Stimulated activated naive CD8-positive, alpha-beta T cell treated with anti-CD3 and anti-CD28 coated beads, Interleukin-15, Interleukin-2, amounts not matched to agents 100 U/mL and 50 U/mL, for 24 hours (primary cell): ENCODE measurements at places on chromosomes 5 and 9.

GRCh38 chr5:8394965-8395364, 526.0 kb downstream of the MTRR start:
- no peak for DNase-seq

DNA sequence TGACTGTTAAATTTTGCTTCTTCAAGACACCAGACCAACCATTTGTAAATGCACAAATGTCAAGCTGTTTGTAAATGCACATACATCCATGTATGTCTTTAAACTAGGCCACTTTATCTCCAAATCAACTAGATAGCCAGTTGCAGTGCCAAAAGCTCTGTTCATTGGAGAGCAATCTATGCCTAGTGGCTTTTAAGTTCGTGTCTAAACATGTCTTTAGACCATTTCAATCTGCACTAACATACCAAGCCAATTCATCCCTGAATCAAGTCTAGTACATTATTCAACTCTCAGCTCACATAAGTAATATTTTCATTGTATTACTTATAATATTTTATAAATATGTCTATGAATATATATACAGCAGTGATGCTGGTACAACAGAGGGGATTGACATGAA, 985.9 kb downstream of the CDH18 start:
- no peak for DNase-seq

- no peak for DNase-seq
Measured at GRCh38 chr5:143343042-143343441, 60.4 kb downstream of the NR3C1 start.

- no peak for DNase-seq
Measured at GRCh38 chr5:138869763-138870500, 5.2 kb downstream of the LRRTM2 start.

GRCh38 chr9:114656301-114656700, 1.3 kb downstream of the TEX53 start:
- no peak for DNase-seq

- DNase-seq = no peak
Measured at GRCh38 chr9:121696930-121697329, 45.5 kb downstream of the DAB2IP start.

DNA sequence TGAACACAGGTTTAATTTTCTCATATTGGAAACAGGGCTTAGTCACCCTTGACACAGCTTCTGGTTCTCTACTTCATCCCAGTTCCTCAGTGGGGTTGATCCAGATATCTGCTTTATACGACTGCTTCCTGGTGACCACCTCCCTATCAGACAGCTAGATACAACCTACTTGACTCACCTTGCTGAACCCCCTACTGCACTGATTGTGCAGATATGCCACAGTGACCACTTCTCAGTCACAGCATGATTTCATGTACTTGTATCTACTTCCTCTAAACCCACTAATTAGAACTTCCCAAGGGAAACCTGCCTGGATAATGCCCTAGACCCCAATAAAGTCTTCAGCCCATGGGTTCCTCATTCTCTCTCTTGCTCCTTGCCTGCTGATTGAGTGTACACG, 18.4 kb upstream of the RFK start:
- no peak for DNase-seq

DNA sequence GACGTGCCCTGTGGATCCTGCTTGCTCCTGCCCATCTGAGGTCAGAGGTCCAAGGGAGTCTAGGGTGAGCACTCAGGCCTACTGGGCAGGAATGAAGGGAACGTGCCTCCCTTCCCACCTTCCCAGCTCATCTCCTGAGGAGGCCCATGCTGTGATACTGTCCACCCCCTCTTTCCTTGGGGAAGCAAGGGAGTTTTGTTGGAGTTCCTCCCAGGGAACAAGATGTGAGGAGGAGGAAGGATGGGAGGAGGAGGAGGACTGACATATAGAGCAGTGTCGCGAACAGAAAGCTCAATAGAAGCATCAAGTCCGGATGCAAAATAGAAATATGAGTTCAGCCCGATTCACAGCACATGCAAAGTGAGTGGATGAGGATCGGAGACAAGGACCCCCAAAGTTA, 41.0 kb downstream of the SLC6A7 start:
- DNase-seq = no peak

GRCh38 chr9:27303219-27303618, 6.3 kb upstream of the EQTN start:
- DNase-seq = no peak

- DNase-seq = no peak
Measured at GRCh38 chr9:135961811-135962695, 880 bp upstream of the UBAC1 start.

- no peak for DNase-seq
Measured at GRCh38 chr5:169893010-169893409, 87.3 kb downstream of the INSYN2B start.

GRCh38 chr5:10730043-10730351, 31.0 kb downstream of the DAP start:
- no peak for DNase-seq

- DNase-seq = no peak
Measured at GRCh38 chr5:124643336-124643735, 103.1 kb downstream of the ZNF608 start.

GRCh38 chr5:36717131-36717695, 110.8 kb downstream of the SLC1A3 start:
- DNase-seq = no peak

DNA sequence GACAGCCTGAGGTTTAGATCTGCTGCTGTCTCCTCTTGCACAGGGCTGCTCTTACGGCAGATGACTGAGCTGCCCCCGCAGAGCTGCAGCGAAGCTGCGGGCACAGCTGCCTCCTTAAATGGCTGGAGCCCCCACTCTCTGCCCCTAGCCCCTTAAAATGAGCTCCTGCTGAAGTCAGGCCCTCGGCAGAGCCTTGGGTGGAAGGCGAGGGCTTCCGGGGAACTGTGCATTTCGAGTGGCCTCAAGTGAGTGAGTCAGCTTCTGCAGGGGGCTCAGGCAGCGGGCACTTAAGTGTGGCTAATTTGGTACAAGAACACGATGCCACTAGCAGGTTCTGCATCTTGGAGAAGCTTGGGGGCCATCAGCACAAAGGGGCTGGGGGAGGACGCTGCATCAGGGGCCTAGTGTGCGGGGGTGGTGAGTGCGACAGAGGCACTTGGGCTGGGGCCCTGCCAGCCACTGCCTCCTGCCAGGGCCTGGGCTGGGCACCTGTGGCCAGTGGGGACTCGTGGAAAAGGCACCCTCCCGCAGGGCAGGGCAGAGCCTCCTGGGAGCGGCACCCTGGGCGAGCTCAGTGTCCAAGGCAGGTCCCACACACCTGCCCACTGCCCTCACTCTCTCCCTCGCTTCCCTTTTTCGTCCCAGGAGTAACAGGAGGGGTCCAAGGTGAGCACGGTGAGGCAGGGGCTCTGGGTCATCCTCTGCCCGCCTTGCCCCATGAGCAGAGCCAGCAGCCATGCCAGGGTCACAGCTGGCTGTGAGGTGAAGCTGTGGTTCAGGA, 28.8 kb upstream of the RNU6ATAC start:
- DNase-seq = no peak

DNA sequence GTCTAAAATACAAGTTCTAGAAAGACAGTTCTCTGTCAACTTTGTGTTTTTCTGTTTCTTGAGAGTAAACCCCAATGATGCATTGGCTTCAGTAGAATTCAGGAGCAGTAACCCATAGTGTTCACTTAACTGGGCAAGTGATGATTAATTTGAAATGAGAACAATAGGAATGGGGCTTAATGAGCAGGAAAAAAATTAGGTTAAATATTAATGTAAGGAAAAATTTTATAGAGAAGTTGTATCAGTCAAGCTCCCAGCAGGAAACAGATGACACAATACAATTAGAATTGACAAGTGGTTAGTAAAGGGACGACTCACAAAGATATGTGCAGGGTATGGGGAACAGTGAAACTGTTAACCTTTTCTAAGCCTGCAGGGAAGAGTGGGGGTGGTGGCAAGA, 38.2 kb downstream of the ENTREP1 start:
- no peak for DNase-seq

DNA sequence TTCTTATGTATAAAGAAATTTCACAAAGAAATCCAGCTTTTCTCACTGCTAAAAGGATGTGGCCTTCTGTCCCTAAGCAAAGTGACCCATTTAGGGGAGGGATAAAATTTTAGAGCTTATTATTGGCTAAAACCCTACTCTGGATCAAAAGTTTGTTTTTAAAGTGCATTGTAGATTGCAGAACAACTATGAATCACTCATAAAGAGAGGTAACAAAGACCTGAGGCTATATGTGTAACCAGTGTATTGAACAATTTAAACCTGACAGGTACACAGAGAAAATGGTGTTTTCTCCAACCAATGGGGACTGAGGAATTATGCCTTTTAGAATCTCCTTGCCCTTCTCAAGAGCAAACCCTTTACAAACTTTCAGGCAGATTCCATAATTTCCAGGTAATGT, 86.6 kb downstream of the MUSK start:
- DNase-seq = no peak

GRCh38 chr5:107671742-107672210, 1.0 kb upstream of the EFNA5 start:
- no peak for DNase-seq

- DNase-seq = no peak
Measured at GRCh38 chr9:136646827-136647711, 15.6 kb upstream of the EGFL7 start.

DNA sequence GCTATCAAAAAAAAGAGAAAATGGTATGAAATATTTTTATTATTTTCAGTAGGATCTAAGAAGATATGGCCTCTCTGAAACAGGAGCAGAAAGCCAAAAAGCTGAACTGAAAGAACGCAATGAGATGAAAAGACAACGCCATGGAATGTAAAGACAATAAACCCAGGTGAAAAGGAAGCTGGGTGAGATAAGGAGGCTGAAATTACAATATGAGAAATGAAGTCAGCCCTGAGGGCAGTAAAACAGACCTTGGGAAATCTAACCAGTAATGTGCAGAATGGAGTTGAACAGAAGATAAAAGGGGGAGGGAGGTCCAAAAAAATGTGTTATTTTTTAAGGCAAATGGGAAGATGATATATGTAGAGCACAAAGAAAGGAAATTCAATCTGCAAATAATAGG, 265.3 kb downstream of the ENC1 start:
- DNase-seq = no peak

GRCh38 chr9:23731353-23731752, 94.7 kb downstream of the ELAVL2 start:
- DNase-seq = no peak

- DNase-seq = no peak
Measured at GRCh38 chr5:135263022-135263668, 135.9 kb downstream of the MACROH2A1 start.

- no peak for DNase-seq
Measured at GRCh38 chr5:103519550-103519949, 43.0 kb downstream of the NUDT12 start.

- DNase-seq = no peak
Measured at GRCh38 chr5:2196989-2197619, 314.4 kb upstream of the IRX4 start.

GRCh38 chr5:35058374-35058788, 10.6 kb upstream of the AGXT2 start:
- DNase-seq = no peak

GRCh38 chr9:4289411-4290326, 10.2 kb downstream of the GLIS3 start:
- no peak for DNase-seq

DNA sequence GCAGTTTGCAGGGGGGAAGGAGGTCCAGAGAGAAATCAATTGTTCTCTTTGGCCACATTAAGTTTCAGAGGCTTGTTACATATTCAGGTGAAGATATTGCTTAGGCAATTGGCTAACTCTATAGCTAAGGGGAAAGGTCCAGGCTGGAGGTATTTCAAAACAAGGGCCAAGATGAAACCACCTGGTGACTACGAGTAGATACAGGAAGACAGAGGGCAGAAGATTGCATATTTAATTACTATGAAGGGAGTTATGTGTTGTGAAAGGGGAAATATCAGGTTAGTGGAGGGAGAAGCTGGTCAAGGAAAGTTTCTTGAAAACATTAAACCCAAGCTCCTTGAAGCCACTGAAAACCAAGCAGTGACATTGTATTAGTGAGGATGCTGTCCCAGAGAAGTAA, 1.9 kb upstream of the RAD23B start:
- no peak for DNase-seq

GRCh38 chr9:91951944-91952520, 2.0 kb upstream of the ROR2 start:
- DNase-seq = no peak

- no peak for DNase-seq
Measured at GRCh38 chr9:35229779-35230143, 68.0 kb downstream of the UNC13B start.

GRCh38 chr5:2877522-2877921, 126.0 kb upstream of the IRX2 start:
- DNase-seq = no peak

DNA sequence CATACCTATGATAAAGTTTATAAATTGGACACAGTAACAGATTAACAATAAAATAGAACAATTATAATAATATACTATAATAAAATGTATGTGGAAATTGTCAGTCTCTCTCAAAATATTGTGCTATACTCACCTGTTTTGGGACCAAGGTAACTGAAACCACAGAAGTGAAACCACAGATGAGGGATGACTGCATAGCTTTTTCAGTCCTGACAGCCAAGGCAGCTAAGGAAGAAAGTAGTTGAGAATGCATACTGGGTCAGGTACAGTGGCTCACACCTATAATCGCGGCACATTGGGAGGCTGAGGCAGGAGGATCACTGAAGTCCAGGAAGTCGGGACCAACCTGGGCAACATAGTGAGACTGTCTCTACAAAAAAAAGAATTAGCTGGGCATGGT, 8.9 kb downstream of the SRP19 start:
- no peak for DNase-seq

DNA sequence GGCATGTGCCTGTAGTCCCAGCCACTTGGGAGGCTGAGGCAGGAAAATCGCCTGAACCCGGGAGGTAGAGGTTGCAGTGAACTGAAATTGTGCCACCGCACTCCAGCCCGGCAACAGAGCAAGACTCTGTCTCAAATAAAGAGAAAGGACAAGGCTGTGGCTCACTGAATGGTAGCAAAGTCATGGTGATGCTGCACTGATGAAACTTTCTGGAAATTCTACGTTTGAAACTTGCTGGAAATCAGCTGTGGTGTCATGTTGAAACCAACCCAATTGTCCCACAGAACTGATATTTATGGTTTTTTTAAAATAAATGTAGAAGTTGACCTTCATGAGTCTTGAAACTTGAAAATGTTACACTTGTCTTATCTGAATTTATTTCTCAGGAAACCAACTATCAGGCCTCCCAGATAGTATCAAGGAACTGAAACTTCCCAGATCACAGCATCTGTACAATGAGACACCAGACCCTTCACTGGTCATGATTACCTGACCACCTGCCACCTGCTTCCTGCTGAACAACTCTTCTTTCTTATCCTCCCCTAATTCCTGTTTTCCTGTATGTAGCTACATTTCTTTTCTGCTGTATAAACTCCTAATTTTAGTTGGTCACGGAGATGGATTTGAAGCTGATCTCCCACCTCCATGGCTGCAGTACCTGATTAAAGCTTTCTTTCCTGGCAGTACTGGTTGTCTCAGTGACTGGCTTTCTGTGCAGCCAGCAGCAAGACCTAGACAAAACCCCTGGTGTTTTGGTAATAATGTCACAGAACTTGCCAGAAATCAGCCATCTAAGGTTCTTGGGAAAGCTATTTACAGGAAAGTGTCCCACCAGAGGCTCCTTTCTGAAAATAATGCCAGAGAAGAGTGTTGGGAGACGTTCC, 5.6 kb upstream of the TBC1D13 start:
- no peak for DNase-seq

GRCh38 chr5:158611581-158611980, 488.1 kb downstream of the EBF1 start:
- no peak for DNase-seq
